Bronchial epithelial cell (primary cell): ENCODE measurements at places on chromosomes 5 and 9. TPM values are rescaled to one million over a fixed set of nuclear protein-coding genes. Genes with fewer than 3 reads are reported as not detected.
A peak's percentile ranks its signal among the peaks of the same experiment; 100 is the strongest.

DNA sequence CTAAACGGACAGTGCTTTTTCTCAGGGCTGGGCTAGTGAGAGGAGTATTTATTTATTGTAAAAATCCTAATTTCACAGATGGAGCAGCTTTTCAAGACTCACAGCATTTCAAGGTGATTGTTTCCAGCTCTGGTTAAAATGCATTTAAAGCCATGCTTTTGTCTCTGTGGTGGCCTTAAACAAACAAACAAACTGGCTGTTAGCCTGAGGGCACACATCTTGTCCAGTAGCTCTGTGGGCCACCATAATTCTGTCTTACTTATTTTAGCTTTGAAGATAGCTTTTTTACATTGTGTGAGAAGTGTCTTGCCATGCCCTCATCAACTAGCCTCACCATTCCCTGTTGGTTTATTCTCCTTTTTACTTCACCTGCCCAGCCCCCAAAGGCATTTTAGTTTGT is 218.2 kb downstream of the PSAT1 start:
- no peak for DNase-seq

DNA sequence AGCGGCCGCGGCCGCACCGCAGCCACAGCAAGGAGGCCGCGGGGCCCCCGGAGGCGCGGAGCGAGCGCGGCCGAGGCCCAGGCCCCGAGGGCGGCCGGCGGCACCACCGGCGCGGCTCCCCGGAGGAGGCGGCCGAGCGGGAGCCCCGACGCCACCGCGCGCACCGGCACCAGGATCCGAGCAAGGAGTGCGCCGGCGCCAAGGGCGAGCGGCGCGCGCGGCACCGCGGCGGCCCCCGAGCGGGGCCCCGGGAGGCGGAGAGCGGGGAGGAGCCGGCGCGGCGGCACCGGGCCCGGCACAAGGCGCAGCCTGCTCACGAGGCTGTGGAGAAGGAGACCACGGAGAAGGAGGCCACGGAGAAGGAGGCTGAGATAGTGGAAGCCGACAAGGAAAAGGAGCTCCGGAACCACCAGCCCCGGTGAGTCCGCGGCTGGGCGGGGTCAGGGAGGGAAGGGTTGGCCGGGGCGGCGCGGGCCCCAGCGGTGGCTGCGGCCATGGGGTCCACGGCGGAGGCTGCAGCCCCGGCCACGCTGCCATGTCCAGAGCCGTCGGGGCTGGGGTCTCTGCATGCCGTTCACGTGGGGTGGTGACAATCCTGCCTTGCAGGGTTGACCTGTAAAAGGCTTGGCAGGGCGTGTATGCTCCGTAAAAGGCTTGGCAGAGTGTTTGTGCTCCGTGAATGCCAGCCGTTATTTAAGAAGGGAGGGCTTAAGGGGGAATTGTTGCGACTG is 146.0 kb downstream of the CACNA1B start:
- DNase-seq = no peak

- DNase-seq = no peak
Measured at GRCh38 chr5:31100781-31101310, 92.6 kb upstream of the CDH6 start.

GRCh38 chr9:86821006-86821845 is 126.1 kb downstream of the GAS1 start:
- peak; percentile 3 for DNase-seq

GRCh38 chr9:132241840-132242620 is 80.2 kb downstream of the NTNG2 start:
- no peak for DNase-seq

- DNase-seq = no peak
Measured at GRCh38 chr5:96904054-96904931, 28.0 kb downstream of the ERAP2 start.

- DNase-seq = no peak
Measured at GRCh38 chr9:89658401-89658800, 53.6 kb downstream of the GADD45G start.

The FAM153A gene
- 0.26 and 0.64 TPM in 2 replicates for total RNA-seq

The MEIKIN gene
- not detected in 2 replicates for total RNA-seq

The CAVIN4 gene
- 0.26 and 0.53 TPM in 2 replicates for total RNA-seq

The SNCB gene
- not detected in 2 replicates for total RNA-seq

The TNFSF15 gene
- under 0.01 TPM in 1 of 2 replicates, not detected in the other for total RNA-seq

The PCDHGA11 gene
- 1.6 and 3.2 TPM in 2 replicates for total RNA-seq
